Activated T-cell treated with anti-CD3 and anti-CD28 coated beads for 4 hours (primary cell): ENCODE measurements at places on chromosomes 3 and 15.

DNA sequence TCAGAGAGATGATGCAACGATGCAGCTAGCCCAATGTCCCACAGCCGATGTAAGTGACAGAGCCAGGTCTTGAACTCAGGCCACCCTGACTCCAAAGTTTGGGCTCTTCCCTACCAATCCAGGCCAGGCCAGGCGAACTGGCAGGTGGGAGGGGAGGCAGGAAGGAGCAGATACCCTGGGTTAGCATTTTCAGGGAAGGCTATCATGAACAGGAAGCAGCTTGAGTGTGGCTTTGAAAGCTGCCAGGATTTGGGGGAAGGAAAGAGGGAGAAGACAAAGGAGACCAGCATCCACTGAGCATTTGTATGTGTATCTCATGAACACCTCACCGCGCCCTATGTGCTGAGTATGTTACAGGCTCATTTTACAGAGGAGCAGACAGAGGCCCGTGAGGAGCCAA lies 38.8 kb downstream of the LMCD1 start:
- DNase-seq, result no peak

DNA sequence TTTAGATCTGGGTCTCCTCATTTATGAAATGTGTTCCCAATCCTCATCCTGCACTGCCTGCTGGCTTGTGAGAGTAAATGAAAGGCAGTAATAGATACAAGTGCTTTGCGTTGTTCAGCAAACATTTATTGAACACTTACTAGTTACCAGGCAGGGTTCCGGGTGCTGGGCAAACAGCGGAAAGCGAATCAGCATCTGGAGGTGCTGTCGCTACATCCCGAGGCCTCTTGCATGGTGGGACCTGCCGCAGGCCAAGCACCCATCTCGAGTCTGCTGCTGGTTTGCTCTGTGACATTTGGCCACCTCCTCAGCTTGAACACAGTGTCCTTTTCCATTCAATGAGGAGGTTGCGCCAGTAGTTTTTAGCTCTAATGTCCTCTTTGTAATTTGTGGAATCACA lies 24.8 kb downstream of the TRAK1 start:
- DNase-seq, result no peak

GRCh38 chr15:94844538-94845389 lies 613.4 kb downstream of the MCTP2 start:
- DNase-seq, result no peak

DNA sequence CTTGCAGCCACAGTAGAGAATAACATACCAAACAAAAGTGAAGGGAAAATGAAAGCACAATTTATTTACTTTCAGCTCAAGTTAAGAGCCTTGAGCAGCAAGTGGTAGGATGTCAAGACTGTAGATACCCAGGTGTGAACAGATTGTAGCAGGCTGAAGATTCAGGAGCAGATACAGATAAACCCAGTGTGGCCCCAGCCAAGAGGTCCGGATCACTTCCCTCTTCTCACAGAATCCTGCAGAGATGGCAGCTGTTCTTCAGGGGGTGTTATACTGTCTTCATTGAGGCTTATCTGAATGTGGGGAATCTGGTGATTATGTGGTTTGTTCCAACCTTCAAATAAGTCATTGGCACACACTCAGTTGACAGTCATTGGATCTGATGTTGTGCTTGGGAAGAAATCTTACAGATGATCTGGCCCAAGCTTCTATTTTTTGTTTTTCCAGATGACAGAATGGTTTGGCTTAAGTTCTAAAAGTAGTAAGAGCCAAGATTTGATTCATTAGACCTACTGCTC lies 2.2 kb downstream of the STARD9 start:
- DNase-seq, result no peak

DNA sequence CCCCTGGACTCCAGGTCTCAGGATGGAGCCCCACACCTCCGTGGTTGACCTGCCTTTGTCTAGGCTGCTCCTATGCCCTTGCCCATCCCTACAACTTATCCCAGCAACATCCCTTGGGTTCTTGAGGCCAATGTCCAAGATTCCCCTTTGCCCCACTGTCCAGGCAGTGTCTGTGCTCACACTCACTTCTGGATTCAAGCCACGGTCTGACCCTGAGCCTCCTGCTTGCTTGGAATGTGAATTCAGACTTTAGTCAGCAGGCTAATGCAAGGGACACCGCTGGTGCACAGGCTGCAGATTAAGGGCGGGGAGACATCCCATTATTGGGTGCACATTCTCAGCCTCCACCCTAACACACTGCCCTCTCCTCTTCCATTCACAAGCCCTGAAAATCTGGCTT lies 154.1 kb downstream of the WNT5A start:
- no peak for DNase-seq

DNA sequence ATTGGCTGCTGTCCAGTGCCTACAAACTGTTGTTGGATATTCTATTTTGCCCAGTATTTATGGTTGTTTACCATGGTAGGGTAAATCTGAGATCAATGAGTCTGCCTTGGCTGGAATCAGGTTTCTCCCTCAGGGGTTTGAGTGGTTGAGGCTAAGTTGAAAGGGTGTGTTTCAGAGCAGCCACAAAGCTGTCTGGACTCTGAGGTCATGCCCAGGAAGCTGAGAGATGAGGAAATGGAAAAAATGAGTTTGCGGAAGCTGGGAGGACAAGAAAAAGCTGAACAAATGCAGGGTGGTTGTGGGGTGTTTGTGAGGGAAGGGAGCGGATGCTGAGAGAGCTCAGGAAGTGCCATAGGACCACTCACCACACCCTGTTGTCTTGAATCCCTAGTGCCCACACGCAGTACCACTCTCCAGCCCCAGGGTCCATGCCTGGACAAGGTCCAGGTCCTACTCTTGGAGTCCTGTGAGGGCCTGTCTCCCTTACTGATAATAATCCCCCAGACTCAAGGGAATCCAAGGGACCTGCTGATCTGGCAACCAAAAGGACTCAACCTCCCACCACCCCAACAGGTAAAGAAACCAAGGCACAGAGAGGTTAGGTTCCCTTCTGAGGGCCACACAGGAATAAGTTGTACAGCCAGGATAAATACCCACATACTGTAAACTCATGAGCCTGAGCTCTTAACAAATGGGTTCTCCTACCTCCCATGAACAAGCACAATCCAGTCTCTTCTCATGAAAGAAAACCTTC lies 81.6 kb downstream of the PPCDC start:
- no peak for DNase-seq

DNA sequence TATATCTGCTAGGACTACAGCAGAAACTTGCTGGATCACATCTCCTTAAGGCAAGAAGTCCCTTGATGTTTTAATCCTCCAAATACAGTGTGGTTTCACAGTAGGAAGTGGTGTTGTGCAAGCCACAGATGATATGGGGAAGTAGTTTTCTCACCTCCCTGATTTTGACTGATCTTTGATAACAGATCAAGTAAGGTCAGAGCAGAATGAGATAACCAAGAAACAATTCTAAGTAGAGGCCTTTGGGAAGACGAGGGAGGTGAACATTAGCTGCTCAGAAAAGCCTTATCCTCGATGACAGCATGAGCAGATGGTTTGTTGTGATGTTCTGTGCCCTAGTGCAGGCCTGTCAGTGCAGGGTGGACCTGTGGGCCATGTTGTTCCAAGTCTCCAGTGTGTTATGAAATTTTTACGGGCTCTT lies 61.3 kb downstream of the RIOX2 start:
- no peak for DNase-seq

- no peak for DNase-seq
Measured at GRCh38 chr3:25826510-25826909, 36.6 kb downstream of the OXSM start.

GRCh38 chr3:43515970-43516635 lies 105.7 kb downstream of the ANO10 start:
- no peak for DNase-seq

- DNase-seq, result no peak
Measured at GRCh38 chr3:43707998-43708397, 17.3 kb downstream of the ABHD5 start.

- DNase-seq, result no peak
Measured at GRCh38 chr3:159941038-159942000, 47.3 kb upstream of the IL12A start.

- no peak for DNase-seq
Measured at GRCh38 chr3:82093641-82094040, 332.2 kb upstream of the GBE1 start.

DNA sequence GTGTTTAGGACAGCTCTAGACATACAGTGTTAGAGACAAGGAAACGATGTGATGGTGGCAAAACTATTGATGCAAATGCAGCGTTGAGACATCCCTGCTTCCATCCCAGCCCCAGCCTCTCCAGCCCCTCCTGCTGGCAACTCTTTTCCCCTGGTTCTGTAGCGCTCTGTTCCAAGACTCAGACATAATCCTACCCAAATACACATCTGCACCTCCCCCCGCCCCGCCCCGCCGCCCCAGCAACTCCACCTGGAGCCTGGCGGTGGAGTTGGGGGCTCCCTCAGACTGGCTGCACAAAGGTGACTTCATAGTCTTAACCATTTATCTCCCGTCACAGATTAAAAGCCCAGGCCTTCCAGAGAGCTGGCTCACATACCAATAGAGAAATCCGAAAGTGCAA lies 7.2 kb upstream of the SEC22A start:
- no peak for DNase-seq

DNA sequence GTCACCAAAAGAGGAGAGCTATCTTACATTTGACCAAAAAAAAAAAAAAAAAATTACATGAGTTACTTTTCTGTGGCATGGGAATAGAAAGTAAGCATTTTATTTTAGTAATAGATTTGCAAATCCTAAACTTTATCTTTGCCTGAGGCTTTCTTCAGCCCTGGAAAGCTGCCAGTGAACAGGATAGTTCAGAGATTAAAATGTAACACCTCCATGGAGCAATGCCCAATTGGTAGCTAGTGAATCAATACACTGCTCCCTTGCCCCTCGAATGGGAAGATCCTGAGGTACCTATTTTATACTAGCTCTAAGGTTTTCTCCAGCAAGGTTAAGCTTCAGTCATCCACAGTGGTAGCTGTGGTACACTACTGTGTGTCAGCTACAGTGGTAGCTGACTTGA lies 867.1 kb downstream of the NAALADL2 start:
- no peak for DNase-seq

GRCh38 chr3:115226844-115227445 lies 79.9 kb upstream of the ZBTB20 start:
- no peak for DNase-seq

- DNase-seq, result no peak
Measured at GRCh38 chr3:169659096-169659819, 4.3 kb downstream of the MECOM start.

GRCh38 chr3:69648126-69648525 lies 91.1 kb upstream of the MITF start:
- DNase-seq, result no peak

DNA sequence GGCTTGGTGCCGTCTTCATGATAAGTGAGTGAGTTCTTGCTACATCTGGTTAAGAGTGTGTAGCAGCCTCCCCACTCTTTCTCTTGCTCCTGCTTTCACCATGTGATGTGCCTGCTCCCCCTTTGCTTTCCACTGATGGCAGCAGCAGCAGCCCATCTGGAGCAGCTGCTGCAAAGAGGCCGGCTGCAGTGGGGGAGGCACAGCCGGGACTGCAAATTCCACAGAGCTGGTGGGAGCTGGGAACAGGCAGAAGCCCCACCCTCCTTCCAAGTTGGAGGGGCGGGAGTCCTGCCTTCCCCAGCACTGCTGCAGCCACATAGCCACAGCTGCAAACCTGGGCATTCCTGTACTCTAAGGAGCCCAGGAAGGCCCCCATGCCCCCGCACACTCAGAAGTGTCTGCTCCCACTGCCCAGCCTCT lies 62.8 kb upstream of the IMPG2 start:
- DNase-seq, result no peak

- DNase-seq, result no peak
Measured at GRCh38 chr3:181629711-181630110, 82.0 kb upstream of the SOX2 start.

GRCh38 chr3:197600796-197601565 lies 45.2 kb upstream of the BDH1 start:
- no peak for DNase-seq

GRCh38 chr3:137335478-137335877 lies 377.7 kb downstream of the IL20RB start:
- no peak for DNase-seq
